Activated naive CD8-positive, alpha-beta T cell treated with anti-CD3 and anti-CD28 coated beads, Interleukin-2, amount 10 ng/mL, durations not matched to agents 7 days and 5 days (primary cell): ENCODE measurements at places on chromosomes 6 and 20.
A peak's percentile ranks its signal among the peaks of the same experiment; 100 is the strongest.

DNA sequence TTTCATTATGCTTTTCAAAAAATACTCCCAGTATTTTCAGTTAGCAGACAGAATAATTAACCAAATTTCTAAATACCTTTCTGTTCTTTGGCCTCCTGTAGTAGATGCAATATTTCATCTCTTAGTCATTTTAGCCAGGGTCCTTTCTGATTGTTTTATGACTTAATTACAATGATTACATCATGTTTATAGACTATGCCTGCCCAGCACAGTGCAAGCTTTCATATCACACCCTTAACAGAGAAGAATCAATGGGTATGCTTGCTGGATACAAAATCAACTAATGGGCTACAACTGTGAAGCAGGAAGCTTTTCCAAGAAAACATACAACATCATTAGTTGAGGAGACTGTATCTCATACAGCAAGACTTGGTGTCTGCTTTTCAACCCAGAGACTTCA lies 119.8 kb upstream of the NRSN1 start:
- H3K27me3 ChIP-seq: no peaks in the 10 kb centered on the region
- DNase-seq: no peak
- no peak overlapping the region for H3K27ac ChIP-seq

- no peak overlapping the region for H3K4me3 ChIP-seq
- H3K4me1 ChIP-seq: peaks cover 41% of the 10 kb centered on the region
- H3K27ac ChIP-seq: no peak overlapping the region
- DNase-seq: no peak
- H3K27me3 ChIP-seq: no peaks in the 10 kb centered on the region
- H3K36me3 ChIP-seq: peaks cover 25% of the 10 kb centered on the region
These were observed 107.0 kb upstream of the SMLR1 start for GRCh38 chr6:130720076-130720715.

- DNase-seq: no peak
- H3K27ac ChIP-seq: peak overlapping the region; percentile 98
- H3K36me3 ChIP-seq: peaks cover 13% of the 10 kb centered on the region
These were observed 42.8 kb upstream of the TAF8 start for GRCh38 chr6:42007286-42008137.

GRCh38 chr6:53696341-53696740 lies 30.8 kb upstream of the KLHL31 start:
- peaks cover 2% of the 10 kb centered on the region for H3K36me3 ChIP-seq
- H3K4me1 ChIP-seq: peaks cover 8% of the 10 kb centered on the region
- H3K27me3 ChIP-seq: peaks cover 20% of the 10 kb centered on the region
- no peak overlapping the region for H3K4me3 ChIP-seq

DNA sequence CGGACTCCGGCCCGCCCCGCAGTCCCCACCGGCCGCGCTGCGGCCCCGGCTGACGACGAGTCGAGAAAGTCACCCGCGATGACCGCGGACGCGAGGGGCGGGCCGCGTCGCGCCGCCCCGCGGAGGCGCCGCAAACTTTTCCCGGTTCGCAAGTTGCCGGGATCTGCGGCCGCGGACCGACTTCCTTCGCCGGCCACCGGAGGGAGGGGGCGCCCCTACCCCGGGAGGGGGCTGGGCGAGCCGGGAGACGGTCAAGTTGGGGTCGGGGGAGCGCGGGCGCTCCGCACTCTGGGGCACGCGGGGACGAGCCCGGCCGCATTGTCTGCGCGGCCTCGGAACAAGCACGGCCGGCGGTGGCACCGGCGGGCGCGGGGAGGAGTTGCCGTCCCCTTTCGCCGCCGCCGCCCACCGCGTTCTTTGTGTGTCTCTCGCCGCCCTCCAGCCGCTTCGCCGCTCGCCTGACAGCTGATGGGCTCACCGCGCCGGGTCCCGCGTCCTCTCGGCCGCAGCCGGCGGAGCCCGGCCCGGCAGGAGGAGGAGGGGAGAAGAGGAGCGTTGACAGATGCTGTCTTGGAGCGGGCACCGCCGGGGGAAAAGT lies 131.6 kb downstream of the OGFRL1 start:
- H3K27me3 ChIP-seq: peaks cover 65% of the 10 kb centered on the region
- no peaks in the 10 kb centered on the region for H3K36me3 ChIP-seq
- H3K4me1 ChIP-seq: peaks cover 2% of the 10 kb centered on the region
- H3K4me3 ChIP-seq: peak overlapping the region; percentile 16
- DNase-seq: peak; percentile 39

DNA sequence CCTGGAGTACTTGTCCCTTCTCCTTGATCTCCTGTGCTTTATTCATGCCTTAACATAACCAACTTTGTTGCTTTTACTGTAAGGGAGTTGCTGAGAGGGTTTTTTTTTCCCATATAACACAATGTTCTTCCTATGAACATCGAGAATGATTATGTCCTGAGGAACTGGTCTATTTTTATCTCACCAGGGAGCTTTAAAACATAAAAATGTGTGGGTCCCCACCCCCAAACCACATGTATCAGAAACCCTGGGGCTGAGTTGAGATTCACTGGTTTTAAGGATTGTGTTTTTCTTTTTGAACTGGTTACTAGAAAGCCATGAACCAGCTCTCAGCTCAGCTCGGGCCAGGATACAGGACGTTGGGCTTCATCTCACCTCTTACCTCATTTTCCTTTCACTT lies 118.5 kb upstream of the JAG1 start:
- H3K27me3 ChIP-seq: peaks cover 1% of the 10 kb centered on the region
- no peaks in the 10 kb centered on the region for H3K36me3 ChIP-seq

DNA sequence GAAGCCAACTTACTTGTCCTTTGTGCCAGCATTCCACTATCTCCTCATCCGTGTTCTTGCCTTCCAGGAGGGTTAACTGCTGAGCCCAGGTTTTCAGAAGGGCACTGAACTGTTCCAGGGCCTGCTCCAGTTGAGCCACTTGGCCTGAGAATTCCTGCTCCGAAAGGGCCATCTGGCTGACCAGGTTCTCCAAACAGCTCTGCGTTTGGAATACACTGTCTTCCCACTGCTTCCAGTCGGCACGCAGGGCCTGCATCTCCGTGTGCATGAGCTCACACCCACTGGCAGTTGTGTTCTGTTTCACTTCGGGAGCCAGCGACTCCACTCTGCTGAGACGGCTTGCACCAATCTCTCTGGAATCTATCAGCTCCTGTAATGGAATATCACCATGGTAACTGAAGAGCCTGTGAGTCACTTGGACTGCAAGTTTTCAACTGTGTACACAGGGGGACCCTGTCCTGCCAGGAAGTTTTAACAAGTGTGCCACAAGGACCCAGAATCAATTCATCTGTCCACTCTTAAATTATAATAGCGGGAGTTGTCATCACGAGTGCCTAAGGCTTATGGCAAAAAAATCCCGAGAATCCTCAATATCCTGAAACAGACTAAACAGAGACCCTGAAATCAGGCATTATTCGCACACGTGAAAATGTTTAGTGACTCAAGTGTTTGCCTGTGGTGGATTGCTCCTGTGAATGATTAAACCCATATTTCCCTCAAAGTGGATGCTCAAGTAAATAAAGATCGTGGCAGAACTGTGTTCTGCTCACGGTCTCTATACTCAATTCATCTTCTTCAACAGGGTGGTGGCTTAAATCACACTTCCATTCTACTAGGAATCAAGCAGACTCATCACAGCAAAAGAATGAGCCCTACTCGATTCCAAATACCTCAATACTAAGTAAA lies 255.9 kb downstream of the SYNE1 start:
- no peaks in the 10 kb centered on the region for H3K36me3 ChIP-seq
- no peak overlapping the region for H3K4me3 ChIP-seq
- no peaks in the 10 kb centered on the region for H3K4me1 ChIP-seq
- DNase-seq: no peak

GRCh38 chr6:139370999-139371345 lies 3.5 kb downstream of the CITED2 start:
- H3K4me1 ChIP-seq: peaks cover 35% of the 10 kb centered on the region
- peaks cover 13% of the 10 kb centered on the region for H3K36me3 ChIP-seq
- no peak overlapping the region for H3K4me3 ChIP-seq
